Stimulated activated CD8-positive, alpha-beta memory T cell treated with anti-CD3 and anti-CD28 coated beads, Interleukin-15, amount 100 ng/mL, for 48 hours (primary cell): ENCODE measurements at places on chromosomes 2 and 18.
A peak's percentile ranks its signal among the peaks of the same experiment; 100 is the strongest.

- no peak for DNase-seq
Measured at GRCh38 chr2:85702172-85702571, 8.0 kb downstream of the GNLY start.

DNA sequence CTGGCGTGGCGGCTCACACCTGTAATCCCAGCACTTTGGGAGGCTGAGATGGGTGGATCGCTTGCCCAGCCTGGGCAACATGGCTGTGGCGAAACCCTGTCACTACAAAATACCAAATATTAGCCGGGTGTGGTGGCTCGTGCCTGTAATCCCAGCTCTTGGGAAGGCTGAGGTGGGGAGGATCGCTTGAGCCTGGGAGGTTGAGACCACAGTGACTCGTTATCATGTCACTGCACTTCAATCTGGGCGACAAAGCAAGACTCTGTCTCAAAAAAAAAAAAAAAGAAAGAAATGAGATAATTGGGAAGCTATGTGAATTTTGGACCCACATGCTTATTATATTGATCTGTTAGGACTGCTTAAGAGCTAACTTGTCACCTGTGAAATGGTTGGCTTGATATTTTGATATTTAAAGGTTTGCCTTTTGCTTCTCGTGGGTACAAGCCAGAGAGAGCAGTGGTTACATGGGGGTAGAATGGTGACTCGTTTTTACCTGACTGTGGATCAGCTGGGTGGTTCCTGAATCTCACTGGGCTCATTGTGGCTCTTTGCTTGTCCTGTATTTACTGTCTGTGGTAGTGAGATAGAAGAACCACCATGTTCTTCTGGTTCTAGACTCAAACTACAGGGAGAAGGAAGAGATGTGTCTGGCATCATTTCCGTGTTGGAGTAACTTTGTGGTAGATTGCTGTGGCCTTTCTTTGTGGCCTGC, 28.9 kb downstream of the ZNF532 start:
- no peak for DNase-seq

DNA sequence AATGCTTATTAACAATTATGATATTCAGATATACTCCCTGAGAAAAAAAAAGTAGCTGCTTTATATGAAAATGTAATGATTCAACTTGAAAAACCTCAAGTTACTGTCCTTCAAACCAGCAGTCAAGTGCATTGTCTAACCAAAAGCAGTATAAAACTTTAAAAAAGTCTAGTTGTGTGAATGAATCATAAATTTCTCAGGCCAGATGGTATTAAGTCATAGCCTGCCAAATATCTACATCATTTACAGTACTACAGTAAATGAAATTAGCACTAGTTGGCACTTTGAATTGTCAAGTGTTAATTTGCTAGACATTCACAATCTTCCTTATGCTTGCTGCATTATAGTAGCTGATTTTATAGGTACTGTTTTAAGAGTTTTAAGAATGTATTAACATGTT, 85.9 kb downstream of the CBLN2 start:
- no peak for DNase-seq

- no peak for DNase-seq
Measured at GRCh38 chr2:64479259-64480117, 25.5 kb downstream of the LGALSL start.

DNA sequence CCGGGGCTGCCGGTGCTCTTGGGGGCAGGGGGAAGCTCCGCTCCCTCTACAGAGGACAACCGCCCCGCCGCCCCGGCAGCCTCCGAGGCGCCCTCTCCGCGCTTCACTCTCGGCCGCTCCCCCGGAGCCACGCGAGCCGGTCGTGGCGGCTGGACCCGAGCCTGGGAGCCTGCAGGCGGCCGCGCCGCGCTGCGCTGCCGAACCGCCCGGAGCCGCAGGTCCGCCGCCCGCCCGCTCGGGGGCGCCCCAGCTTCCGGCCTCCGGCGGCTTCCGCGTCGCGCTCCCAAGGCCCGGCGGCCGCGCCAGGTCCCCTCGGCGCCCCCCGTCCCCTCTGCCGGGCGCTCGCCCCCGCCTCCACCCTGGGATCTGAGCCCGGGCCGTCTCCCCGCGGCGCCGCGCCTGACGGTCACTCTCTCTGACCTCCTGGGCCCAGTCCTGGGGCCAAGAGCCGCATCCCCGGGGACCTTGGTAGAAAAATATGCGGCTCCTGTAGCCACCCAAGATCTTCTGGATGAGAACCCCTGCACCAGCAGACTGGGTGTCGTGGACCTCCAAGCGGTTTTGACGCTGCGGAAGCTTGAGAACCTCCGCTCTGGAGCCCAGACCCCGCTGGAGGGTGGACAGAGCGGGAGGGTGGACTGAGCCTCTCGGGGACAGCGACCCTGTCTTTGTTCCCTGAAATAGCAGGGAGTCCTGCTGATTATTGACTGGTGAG, 44.3 kb downstream of the SERTAD2 start:
- peak; percentile 56 for DNase-seq

DNA sequence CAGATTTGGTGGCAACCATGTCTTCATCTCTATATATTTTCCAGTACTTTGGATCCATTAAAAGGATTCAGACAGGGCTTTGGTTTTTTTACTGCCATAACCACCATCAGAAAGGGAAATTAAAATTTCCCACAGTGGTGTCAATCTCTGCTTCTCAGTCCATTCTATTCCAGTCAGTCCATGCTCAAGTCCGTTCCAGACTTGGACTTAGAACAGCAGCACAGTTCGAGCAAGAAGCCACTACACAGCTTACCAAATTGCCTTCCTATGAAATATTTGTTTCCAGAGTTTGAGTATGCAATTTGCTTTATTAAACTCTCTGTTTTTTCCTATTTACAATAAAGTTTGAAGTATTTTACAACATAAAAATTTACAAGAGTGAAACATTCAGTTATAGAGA, 306.5 kb upstream of the GULP1 start:
- DNase-seq = no peak

DNA sequence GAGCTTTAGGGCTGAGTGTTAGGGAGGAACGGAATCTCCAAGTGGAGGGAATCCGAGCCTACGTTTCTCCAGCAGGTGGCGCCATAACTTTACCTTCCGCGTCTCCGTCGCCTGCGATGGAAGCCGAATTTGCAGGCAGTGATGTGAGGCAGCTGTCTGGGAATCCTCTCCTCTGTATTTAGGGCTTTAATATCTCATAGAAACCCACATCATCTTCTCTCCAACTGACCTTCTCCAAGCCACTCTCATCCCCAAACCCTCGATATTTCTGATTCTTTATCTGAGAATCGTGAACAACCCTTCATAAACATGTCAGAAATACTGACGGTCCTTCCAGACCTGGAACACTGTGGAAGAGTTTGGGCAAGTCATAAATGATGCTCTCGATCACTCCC, 27.5 kb downstream of the SIX2 start:
- DNase-seq = peak; percentile 35

DNA sequence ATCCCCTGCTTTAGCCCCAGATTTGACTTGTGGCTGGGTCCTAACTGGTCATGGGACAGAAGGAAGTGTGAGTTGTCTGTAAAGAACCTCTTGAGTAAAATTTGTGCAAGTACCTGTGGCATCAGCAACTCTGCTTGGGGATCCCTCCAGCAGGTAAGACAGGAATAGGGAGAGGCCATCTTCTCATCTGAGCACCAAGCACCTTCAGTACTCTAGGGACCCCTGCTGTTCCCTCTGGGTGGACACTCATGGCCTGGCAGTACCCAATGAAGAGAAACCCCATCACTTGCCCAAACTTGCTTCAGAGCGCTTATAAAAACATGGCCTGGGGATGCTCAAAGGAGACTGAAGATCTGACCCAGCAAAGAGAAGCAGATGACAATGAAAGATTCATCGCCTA, 297.8 kb downstream of the SP3 start:
- DNase-seq = no peak

GRCh38 chr2:182954789-182955188, 83.5 kb downstream of the NCKAP1 start:
- DNase-seq = no peak

DNA sequence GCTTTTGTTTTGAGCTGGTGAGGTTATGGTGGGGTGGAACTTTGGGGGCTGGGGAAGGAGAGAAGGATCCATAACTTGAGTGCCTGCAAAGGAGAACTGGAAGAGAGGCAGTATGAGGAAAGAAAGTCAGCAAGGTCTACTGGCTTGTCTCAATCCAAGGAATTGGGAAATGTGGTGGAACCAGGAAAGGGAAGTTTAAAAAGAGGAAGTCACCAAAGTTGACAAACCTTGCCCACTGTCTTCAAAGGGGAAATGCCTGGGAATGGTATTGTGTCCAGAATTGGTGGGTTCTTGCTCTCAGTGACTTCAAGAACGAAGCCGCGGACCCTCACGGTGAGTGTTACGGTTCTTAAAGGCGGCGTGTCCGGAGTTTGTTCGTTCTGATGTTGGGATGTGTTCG, 304.1 kb upstream of the FAM98A start:
- DNase-seq = no peak

DNA sequence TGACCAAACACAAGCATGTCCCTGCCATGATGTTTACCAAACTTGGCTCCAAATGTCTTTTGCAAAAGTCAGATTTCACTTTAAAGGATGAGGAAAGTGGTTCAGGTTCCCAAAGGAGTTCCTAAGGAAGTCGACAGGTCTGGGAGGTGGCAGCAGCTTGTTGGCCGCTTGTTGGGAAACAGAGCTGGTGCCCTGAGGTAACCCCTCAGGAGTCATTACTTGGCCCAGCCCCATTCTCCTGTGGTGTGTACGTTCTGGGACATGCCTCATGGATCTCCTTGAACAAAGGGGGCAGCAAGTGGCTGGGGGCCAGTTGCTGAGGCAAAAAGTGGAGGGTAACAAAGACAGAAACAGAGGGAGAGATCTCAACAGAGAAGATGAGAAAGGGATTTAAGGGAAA, 10.9 kb downstream of the TMBIM1 start:
- no peak for DNase-seq

DNA sequence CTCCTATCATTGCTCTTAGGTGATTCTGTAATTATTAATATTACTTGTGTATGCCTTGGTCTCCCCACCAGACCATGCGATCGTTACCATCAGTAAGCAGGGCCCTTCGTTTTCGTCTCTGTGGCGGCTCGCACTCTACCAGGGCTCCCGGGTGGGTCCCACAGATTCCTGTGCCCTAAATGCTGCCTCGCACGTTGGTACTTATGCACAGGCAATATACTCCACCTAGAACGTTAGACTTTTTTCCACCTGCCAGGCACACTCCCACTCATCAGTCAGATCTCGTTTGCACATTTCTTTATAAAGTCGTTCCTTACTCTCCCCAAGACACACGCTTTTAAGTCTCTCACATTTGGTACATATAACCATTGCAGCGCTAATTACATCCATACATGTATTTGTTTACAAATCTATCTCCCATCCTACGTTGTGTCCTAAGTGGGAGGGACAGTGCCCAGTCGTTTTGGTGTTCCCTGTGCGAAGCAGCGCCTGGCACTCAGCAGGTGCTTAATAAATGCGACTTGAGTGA, 901 bp downstream of the FEZ2 start:
- DNase-seq = no peak
